ENCODE measurements at places on chromosomes 12 and 14.

DNA sequence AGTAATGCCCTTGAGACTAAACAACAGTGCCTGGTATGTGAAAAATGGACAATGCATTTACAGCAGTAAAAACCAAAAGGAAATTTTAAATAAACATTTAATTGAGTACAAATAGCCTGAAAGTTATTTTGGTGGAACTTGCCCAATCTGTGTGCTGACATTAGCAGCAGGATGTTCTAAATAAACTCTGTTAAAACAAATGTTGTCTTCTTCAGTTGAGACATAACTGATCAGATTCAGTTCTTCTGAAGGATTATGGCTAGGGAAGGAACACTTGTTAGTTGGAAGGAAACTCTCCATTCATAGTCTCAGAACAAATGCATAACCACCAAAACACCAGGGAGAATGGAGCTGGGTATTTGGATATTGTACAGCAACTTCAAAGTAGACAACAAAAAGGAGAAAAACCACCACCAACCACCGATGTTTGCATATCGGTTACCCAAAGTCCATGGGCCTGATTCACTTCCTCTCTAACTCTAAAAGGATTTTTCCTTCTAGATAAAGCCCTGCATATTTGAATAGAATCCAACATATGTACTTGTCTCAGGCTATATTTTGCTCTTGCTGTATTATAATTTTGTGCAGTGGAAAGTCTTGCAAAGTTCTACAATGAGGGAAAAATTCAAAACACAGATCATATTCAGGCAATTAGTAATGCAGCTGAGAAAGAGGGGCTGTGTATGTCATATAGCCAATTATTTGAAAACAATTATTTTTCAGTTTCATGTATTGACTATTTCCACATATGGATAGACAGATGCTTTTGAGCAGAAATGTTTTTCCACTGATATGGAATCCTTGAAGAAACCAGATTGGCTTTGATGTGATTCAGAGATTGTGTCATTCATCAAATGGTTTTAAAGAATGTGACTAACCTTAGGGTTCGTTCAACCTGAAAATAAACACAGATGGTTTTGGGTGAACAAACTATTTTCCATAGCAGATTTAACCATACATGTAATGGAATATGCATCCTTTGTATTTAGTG lies 152.2 kb upstream of the BMP4 start:
- peak; percentile 94 for DNase-seq

DNA sequence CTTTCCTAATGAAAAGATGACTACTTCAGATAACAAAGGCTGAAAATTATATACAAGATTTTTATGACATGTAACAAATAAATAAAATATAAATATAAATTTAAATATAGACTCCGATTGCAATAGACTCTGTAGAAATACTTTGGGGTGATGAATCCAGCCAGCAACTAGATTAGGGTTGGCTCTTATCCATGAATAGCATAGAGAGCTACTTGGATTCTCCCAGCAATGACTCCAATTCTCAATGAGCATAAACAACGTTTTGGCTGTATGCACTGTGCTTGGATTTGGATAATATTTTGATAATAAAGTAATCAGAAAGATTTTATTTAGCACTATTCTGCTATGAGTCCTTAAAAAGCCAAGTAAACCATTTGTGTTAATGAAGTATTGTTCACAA lies 58.0 kb upstream of the LRFN5 start:
- DNase-seq = no peak

- DNase-seq = no peak
These were observed 33.9 kb upstream of the ALDH2 start for GRCh38 chr12:111732786-111733185.

- DNase-seq = peak; percentile 43
These were observed 32.9 kb downstream of the MAP1LC3B2 start for GRCh38 chr12:116591855-116592637.

DNA sequence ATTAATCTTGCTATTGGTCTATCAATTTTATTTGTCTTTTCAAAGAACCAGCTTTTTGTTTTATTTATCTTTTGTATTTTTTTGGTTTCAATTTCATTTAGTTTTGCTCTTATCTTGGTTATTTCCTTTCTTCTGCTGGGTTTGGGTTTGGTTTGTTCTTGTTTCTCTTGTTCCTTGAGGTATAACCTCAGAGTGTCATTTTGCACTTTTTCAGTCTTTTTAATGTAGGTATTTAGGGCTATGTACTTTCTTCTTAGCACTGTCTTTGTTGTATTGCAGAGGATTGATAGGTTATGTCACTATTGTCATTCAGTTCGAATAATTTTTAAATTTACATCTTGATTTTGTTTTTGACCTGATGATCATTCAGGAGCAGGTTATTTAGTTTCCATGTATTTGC lies 92.7 kb upstream of the DCD start:
- no peak for DNase-seq

- DNase-seq = no peak
These were observed 113.3 kb downstream of the PRKD1 start for GRCh38 chr14:29814156-29815015.

DNA sequence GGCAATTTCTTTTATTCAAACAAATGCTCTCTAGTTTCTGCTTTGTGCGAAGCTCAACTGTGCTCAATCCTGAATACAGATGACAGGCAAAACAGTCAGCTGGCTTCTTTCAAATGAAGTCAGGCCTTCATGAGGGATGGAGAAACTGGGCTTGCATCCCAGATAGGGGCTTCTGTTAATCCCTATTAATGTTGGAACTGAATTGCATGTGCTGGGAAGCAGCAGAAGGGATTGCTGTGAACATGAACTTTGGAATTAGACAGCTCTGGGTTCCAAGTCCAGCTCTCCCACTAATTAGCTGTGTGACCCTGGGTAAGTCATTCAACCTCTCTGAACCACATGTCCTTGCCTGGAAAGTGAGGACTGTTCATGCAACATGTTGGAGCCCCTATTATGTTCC lies 21.1 kb upstream of the CORO1C start:
- DNase-seq = no peak

DNA sequence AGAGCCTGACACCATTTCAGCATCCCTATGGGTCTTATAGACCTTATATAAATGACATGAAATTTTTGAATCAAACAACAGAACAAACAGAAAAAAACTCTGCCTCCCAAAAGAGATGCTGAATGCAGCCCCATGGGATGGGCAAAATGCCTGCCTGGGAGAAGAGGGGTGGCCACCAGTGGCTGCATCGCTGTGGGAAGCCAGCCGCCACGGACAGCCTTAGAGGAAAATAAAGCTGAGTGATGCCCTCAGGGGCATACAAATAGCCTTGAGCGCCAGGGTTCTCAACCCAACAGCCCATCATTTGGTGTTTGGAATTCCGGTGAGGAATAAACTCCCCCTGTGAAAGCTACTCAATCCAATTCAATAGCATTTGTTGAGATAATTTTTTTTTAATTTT lies 22.9 kb downstream of the SYNE3 start:
- no peak for DNase-seq

DNA sequence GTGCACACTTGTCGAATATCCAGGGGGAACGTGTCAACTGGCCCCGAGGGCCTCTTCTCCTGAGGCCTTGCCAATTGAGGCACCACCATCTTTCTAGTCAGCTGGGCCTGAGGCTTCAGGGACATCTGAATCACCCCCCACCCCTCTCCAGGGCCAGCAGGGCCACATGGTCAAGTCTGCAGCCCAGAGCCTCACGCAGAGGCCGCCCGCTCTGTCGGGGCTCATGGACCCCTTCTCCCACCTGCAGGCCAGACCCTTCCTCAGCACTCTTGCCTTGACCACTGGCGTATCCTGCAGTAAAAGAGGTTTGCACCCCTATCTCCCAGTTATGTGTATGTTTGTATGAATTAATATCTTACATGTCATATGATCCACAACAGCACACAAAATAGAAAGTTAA lies 182.3 kb downstream of the CALM1 start:
- no peak for DNase-seq
